ENCODE measurements at places on chromosomes 3 and 15.

GRCh38 chr3:185981621-185982020 is 43.8 kb upstream of the TRA2B start:
- no peak for DNase-seq

DNA sequence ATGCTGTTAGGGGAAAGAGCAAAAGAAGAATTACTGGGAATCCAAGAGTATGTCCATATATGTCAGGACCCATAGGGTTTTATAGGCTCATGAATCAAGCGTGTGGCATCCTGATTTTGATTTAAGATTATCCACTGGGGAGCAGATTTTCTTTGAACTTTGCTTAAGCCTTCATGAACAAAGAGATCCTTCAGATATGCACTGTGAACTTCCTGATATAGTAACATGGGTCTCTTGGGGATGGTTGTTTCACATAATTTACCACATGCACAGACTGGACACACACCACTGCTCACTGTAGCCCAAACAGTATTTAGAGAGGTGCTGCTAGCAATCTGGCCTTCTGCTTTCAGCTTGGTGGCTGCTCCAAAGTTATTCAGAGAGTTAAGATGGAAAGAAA is 200.9 kb upstream of the ZPLD1 start:
- no peak for DNase-seq

DNA sequence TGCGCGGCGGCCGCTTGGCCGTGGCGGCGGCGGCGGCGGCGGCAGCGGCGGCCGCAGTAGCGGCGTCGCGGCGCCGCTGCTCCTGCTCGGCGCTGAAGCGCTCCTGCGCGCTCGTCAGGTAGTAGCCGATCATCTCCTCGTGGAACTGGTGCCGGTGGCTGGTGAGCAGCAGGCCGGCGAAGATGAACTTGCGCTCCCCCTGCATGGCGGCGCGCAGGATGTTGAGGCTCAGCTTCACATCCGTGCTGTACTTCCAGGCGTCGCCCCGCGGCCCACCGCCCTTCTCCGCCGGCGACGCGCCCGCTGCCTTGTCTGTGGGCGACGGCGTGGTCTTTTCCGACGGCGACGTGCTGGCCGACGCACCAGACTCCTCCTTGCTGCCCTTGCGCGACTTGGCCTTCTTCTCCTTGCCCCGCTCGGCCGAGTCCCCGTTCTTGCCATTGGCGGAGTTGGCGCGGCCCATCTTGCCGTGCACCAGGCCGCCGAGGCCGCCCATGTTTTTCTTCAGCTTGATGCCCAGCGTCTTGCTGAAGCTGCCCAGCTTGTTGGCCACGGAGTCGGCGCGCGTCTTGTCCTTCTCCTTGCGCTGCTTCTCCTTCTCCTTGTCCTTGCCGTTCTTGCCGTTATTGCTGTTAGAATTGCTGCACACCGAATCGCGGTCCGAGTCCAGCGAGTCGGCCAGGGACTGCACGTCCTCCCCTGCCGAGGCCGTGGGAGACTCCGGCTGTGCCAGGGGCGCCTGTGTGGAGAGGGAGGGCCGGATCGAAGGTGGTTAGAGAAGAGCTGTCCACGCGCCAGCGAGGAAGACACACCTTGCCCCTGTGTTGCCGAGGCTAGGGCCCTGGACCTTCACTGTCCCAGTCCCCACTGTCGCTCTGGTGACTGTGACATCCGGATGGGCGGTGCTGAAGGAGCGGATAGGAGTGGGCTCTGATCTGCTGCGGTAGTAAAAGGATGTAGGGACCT is 157.6 kb downstream of the KLF13 start:
- no peak for DNase-seq

DNA sequence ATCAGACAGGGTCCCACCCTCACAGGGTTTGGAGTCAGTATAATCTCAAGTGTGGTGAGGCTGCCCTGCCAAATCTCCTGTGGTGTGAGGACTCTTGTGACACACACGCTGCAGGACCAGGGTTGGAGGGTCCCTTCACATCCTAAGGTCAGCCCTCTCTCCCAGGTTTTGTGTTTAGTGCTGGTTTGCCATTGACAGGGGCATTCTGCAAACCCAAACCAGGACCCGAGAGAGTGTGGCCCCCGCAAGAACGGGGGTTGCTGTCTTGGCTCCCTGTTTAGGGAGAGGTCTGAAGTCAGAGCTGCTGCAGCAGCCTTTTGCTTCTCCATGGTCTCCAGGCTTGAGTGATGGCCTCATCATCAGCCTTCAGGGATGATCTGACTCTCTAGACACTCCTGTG is 14.7 kb downstream of the FAM107A start:
- no peak for DNase-seq

DNA sequence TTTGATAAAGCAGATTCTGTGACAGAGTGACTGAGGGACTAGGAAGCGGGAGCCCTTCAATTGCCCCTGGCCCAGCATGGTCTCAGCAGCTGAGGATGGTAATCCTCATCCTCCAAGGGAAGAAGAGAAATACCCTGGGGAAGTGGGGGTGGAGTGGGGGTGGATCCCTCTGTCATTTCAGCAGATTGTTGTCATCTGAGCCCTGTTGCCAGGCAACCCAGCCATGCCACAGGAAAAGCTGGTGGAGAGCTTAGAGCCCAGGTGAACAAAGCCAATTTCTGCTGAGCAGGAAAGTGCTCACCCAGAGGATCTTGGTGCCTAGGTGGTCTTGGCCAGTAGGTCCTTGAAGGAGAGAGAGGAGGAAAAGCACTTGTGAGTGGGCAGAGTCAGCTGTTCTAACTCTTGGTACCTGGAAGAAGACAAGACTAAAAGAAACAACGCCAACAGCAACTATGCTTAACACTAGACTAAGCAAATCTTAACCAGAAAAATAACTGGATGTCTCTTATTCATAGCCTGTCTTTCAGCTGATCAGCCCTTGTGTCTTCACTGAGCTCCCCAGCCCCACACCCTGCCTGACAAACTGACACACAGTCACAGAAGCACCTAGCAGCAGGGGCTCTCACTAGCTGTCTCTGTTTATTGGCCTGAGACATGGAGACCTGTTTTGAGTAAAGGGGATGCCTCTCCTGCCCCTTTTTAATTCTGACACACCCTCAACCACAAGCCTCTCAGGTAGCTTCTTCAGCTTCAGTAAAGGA is 40.1 kb upstream of the DCLK3 start:
- no peak for DNase-seq

DNA sequence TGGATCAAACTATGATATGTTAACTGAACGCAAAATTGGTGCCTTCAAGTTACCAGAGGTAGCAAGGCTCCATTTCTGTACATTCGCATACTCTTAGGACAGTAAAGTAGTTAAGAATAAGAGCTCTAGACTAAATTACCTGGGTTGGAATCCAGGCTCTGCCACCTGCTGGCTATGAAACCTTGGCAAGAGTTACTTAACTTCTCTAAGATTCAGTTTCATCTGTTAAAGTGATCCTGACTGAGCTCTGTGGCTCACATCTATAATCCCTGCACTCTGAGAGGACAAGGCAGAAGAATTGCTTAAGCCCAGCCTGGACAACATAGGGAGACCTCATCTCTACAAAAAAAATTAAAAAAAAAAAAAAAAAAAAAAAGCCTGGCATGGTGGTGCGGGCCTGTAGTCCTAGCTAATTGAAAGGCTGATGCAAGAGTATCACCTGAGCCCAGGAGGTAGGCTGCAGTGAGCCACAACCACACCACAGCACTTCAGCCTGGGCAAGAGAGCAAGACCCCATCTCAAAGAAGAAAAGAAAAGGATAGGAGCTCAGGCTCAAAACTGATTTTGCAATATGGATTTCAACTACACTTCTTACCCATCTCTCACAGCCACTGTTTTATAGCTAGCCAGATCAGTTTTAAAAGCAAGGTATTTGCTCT is 21.3 kb downstream of the GSK3B start:
- DNase-seq, result no peak

DNA sequence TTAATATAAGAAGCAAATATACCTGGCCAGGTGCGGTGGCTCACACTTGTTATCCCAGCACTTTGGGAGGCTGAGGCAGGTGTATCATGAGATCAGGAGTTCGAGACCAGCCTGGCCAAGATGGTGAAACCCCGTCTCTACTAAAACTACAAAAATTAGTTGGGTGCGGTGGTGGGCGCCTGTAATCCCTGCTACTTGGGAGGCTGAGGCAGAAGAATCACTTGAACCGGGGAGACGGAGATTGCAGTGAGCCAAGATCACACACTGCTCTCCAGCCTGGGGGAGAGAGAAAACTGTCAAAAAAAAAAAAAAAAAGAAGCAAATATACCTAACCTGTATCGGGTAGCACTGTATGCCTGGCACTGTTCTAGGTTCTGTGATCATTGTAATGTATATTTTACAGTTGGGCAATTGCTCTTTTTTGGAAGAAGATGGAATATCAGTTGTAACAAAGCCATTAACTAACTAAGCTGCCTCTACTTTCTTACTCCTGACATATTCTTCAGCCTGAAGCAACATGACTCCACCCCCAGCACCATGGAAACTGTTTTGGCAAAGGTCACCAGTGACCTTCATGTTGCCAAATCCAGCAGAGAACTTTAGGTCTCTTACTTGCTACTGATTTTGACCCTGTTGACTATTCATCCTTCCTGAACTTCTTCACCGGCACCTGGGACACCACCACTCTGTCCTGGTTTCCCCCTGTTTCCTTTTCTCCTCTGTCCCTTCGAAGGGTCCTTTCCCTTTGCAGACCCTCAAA is 203.8 kb downstream of the RPLP1 start:
- peak; percentile 1 for DNase-seq

DNA sequence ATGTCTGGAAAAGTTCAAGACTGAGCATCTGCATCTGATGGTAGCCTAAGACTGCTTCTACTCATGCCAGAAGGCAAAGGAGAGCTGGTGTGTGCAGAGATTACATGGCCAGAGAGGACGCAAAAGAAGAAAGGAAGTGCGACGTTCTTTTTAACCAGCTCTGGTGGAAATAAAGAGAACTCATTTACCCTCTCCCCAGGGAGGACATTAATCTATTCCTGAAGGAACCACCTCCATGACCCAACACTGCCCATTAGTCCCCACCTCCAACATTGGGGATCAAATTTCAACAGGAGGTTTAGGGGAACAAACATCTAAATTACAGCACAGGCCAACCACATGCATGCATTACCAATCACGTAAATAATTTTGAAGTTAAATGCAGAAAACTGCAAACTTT is 1.5 kb upstream of the NCK1 start:
- DNase-seq, result peak; percentile 81

- DNase-seq, result no peak
These were observed 53.5 kb downstream of the CYP19A1 start for GRCh38 chr15:51284871-51285270.

DNA sequence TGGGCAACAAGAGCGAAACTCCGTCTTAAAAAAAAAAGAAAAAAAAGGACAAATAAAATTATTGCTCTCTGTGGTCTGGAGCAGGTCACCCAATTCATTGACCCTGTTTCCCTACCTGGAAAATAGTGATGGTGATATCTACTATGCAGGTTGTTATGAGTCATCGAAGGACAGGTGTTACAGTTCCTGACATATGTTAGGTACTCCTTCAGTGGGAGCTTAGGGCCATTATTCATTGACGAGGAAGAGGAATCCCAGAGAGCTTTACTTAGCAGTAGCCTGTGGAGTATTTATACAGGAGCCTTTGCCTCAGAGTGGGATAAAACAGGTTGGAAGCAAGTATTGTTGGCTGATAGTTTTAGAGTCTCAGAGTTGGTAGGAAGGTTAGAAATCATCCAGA is 74.5 kb downstream of the SLC7A14 start:
- no peak for DNase-seq

DNA sequence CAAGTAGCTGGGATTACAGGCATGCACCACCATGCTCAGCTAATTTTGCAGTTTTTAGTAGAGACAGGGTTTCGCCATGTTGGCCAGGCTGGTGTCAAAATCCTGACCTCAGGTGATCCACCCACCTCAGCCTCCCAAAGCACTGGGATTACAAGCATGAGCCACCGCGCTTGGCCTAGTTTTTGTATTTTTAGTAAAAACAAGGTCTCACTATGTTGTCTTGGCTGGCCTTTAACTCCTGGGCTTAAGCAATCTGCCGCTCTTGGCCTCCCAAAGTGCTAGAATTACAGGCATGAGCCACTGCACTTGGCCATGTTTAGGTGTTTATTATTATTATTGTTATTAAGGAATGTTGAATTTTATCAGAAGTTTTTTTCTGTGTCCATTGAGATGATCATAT is 14.7 kb downstream of the IL16 start:
- DNase-seq, result no peak

- DNase-seq, result no peak
These were observed 1.7 kb downstream of the INAFM2 start for GRCh38 chr15:40325188-40325587.

- DNase-seq, result no peak
These were observed 5.1 kb downstream of the THPO start for GRCh38 chr3:184372911-184373310.

- no peak for DNase-seq
These were observed 91.0 kb upstream of the KBTBD8 start for GRCh38 chr3:66907136-66907535.

GRCh38 chr3:167668651-167669050 is 14.9 kb upstream of the WDR49 start:
- no peak for DNase-seq

GRCh38 chr3:140128631-140129030 is 193.6 kb downstream of the CLSTN2 start:
- peak; percentile 19 for DNase-seq

GRCh38 chr3:71414189-71414927 is 169.2 kb downstream of the FOXP1 start:
- DNase-seq, result no peak

GRCh38 chr3:134034005-134034785 is 4.5 kb upstream of the SLCO2A1 start:
- no peak for DNase-seq

DNA sequence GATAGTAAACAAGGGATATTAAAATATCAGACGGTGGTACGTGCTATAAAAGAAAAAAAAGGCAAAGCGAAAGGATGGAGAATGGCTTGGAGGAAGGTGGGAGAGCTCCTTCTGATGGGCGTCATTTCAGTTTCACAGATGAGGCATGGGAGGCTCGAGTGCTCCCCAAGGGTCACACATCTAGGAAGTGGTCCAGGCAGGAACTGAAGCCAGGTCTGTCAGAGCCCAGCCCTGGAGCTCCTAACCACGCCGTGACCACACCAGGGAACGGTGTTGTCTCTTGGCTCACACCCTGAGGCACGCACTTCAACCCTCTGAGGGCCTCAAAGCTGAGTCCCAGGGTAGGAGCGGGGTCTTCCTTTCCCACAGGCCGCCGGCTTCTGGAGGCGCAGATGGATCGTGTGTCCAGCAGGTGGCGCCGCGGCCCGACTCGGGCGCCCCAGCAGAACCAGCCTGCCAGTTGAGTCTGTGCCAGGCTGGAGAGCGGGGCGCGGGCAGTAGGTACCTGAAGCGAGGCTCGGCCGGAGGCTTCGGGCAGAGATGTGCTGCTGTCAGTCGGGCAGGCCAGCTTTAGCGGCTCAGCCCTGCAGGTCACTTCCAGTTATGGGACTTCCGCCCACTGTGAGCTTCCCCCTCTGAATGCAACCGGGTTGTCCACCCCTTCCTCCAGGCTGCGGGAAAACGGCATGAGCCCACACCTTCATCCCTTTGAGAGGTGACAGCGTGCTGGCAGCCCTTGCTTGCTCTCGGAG is 68.1 kb downstream of the SLC6A1 start:
- DNase-seq, result peak; percentile 65

Measured in fibroblast of mammary gland (primary cell).